ENCODE measurements at places on chromosomes 7 and 10.

- no peak for DNase-seq
Measured at GRCh38 chr10:15168291-15168785, at the start of gene NMT2. TSS of gene NMT2 (minus strand) at chr10:15168693. CDS start at chr10:15168612, 81 bp downstream.

DNA sequence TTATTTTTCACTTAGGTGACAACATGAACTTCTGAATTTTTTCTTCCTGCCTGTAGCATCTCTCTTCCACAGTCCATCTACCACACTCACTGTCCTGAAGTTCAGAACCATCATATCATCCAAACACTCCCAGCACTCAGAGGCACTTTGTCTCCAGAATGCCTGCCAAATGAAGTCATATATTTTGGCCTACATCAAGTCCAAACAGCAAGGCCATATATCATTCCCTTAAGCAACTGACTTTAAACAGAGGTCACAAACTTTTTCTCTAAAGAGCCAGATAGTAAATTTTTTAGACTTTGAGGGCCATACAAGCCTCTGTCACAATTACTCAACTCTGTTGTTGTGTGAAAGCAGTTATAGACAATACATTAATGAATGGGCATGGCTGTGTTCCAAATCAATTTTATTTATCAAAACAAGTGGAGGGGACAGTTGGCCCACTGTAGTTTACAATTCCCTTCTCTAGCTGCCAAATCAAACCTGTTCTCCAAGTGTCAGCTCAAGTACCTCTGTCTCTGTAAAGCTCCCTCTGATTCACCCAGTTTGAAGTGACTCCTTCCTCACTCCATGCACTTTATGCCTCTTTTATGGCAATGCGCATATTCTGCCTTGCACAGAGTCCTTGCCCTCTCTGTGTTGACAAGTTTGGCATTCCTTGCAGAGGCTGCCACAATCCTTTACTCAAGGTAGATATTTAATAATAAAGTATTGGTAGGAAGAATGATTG lies 305.7 kb downstream of the FZD1 start:
- no peak for DNase-seq

- DNase-seq, result no peak
Measured at GRCh38 chr10:44881649-44882048, 29.5 kb upstream of the TMEM72 start.

DNA sequence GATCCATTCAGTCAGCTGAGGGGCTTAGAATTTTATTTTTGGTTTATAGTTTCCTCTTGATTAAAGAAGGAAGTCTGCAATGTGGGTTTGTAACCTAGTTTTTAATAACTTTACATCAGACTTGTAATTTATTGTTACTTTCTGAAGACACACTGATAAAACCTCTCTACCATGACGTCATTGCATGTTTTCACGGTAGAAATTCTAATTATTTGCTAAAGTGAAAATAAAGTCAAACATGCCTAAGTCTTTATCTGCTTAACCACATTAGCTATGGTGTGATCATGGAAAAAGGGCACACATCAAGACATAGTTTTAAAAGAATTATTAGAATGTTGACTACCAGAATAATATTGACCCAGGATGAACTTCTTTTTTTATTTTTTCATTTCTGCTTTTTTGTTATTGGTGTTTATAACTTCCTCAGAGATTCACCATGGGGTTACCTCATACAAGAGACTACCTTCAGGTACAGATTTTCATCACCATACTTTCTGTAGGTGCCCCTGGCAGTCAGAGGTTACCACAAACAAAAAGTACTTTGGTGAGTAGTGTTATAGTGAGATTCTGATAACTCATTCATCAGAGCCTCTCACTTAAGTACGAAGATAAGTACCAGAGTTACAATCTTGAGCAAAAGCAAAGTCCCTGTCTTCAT lies 7.0 kb upstream of the PANK1 start:
- DNase-seq, result no peak

- no peak for DNase-seq
Measured at GRCh38 chr10:99172128-99172738, 63.4 kb downstream of the HPSE2 start.

DNA sequence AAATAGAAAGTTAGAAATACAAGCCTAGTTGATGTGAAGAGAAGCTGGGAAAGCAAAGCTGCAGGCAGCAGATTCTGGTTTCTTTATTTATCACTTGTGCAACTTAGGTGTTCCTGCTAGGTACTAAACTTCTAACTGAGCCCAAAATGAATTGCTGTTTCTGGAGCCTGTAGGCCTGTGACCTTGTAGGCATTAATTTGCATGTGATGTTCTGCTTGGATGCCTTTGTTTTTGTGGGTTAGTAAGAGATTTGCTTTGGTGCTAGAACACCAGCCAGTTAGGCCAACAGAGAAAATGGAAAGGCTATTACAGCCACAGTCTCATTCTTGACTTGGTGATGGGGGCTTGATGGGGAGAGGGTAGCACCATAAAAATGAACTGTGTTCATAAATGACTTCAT lies 370.7 kb downstream of the PPP1R3A start:
- DNase-seq, result no peak

- peak; percentile 31 for DNase-seq
Measured at GRCh38 chr7:74002474-74003017, 25.4 kb upstream of the ELN start.

- no peak for DNase-seq
Measured at GRCh38 chr7:112010109-112010508, 196.1 kb downstream of the DOCK4 start.

DNA sequence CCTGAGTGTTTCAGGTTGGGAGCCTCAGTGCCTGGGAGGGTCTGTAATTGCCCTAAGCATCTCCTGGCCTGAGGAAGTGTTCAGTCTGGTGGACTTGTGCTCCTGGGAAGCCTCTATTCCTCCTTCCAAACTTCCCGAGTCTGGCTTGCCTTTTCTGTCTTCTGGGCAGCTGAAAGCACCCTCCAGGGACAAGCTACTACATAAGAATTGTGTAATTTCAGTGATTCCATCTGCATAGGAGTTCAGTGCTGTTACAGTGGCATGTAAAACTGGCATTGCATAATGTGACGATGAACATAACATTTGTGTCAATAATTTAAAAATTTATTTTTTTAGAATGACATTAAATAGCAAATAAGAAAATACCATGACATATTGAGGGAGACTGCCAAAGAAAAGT lies 109.3 kb downstream of the AOAH start:
- DNase-seq, result no peak

GRCh38 chr7:115474137-115474536 lies 552.2 kb downstream of the MDFIC start:
- no peak for DNase-seq

DNA sequence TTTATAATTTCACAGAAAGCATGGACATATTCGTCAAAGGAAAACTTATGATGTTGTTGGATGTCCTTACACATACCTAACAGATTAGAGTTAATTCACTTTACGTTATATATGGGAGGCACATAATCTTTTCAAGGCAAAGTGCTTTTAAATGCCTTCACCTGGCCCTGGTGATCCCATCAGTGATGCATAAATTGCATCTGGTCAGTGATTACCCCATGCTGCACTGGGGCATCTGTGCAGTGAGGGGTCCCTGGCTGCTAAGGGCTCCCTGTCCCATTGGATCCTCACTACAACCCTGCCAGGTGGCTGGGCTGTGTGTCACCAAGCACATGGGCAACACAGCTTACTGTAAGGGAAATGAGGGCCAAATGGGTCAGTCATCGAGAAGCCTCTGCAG lies 441.1 kb downstream of the RPS24 start:
- no peak for DNase-seq

DNA sequence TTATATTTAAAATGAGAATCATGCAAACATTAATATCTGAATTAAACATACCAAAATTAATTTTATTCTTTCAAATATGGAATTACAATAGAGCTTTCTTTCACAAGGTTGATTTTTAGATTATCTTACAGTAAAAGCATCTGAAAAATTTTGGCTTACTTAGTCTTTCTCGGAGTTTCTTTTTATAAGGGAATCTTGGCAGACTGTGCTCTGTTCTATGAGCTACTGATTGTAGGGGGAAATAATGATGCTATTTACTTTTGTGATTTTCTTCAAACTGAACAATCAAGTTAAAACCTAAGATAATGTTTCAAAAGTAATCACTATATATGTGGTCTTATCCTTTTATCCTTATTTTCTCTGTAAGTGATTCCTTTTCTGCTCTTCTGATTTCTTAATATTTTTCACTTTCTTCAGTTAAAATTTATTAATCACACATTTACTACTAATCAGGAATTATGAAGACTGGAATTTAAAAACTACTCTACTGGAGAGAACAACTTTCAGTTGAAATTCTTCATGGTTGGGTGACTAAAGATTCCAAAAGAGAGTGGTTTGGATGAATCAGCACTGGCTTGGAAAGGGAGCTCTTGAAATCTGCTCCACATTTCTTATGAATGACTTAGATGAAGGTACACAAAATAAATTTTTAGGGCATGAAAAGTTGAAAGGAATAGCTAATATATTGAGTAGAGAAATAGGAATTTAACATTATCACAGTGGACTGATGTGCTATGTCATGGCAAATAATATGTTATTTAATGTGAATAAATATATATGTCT lies 103.9 kb downstream of the PPP1R9A start:
- no peak for DNase-seq

GRCh38 chr7:28703037-28703765 lies 254.9 kb downstream of the TRIL start:
- no peak for DNase-seq

GRCh38 chr10:36336315-36336714 lies 694.2 kb upstream of the FZD8 start:
- DNase-seq, result no peak

DNA sequence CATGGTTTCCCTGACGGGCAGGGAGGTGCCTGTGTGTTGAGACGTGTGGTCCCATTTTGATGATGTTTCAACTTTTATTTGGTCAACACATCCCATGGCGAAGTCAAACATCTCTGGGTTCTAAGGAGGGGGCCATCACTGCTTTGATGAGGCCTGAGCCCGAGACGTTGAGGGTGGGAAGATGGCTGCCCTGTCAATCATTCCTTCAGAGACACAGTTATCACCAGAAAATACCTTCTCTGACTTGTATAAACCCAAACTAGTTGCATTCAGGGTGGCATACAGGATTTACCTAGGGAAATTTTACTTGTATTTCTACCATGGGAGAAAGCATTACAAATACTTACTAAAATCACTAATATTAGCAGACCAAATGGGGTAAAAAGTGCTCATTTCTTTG lies 64.6 kb downstream of the VOPP1 start:
- DNase-seq, result no peak

DNA sequence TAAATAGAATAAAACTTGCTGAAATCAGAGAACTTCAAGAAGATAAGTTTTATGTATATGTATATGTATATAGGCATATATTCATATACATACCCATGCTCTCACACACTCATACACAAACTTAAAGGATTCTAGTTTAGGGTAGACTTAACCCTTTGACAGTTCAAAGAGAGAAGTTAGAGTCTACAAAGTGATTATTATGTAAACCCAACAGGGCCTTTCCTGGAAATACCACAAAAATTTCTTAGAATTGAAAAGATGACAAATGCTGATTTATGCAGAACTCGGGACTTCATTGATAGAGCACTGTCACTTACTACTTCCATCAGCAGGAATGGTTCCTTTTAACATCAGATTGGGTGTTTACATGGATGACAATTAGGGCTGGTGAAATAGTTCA lies 763.5 kb downstream of the AUTS2 start:
- DNase-seq, result peak; percentile 25

GRCh38 chr10:3251172-3251571 lies 78.6 kb upstream of the PITRM1 start:
- DNase-seq, result no peak

GRCh38 chr10:102627736-102628293 lies 16.5 kb upstream of the TRIM8 start:
- no peak for DNase-seq

GRCh38 chr10:119520283-119520682 lies 22.2 kb downstream of the RGS10 start:
- DNase-seq, result no peak

GRCh38 chr10:74044419-74044818 lies 46.5 kb downstream of the VCL start:
- no peak for DNase-seq

DNA sequence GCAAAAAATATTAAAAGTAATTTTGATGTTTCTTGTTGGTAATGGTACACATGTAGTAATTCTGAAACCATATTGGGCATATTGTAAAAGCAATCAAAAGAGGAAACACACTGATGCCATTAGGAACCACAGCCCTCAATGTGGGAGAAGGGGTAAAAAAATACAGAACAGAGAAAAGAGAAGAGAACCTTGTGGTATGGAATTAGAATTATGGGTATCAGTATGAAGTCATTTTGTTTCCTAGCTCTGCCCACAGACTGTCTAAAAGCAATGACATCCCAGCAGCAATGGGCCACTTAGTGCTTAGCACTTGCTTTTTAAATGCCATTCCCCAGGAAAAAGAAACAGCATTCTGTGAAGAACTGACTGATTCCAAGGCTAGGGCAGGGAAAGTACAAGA lies 61.5 kb downstream of the CPVL start:
- DNase-seq, result peak; percentile 15

- DNase-seq, result no peak
Measured at GRCh38 chr7:87456247-87456646, 19.2 kb downstream of the ABCB4 start.

GRCh38 chr7:29607889-29608288 lies 44.3 kb downstream of the PRR15 start:
- DNase-seq, result no peak

GRCh38 chr7:130387628-130388403 lies 7.5 kb downstream of the CPA1 start:
- no peak for DNase-seq

GRCh38 chr7:84176716-84177115 lies 17.9 kb downstream of the SEMA3A start:
- DNase-seq, result no peak

DNA sequence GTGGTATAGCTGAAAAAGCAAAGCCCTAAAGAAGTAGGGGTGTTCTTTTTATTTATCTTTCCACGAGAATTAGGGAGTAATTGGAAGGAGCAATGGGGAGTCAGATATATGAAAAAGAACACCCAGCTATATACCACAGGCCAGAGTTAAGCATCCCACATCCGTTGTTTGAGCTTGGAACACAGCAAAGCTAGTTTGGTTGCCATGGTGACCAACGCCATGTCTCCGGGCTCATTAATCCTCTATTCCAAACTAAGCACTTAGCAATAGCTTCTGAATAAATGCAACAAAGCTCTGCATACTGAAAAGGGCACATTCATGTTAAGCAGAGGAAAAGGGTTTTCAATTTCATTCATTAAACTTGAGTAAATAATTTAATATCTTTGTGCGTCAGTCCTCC lies 23.5 kb downstream of the ASB4 start:
- peak; percentile 47 for DNase-seq

- DNase-seq, result no peak
Measured at GRCh38 chr7:154426778-154427177, 374.6 kb downstream of the DPP6 start.

- DNase-seq, result peak; percentile 24
Measured at GRCh38 chr10:46229144-46229563, 57.6 kb upstream of the ANTXRL start.
